ENCODE measurements at places on chromosomes 6 and 20.

GRCh38 chr6:91490671-91491301 is 903.9 kb upstream of the MAP3K7 start:
- DNase-seq, result no peak

DNA sequence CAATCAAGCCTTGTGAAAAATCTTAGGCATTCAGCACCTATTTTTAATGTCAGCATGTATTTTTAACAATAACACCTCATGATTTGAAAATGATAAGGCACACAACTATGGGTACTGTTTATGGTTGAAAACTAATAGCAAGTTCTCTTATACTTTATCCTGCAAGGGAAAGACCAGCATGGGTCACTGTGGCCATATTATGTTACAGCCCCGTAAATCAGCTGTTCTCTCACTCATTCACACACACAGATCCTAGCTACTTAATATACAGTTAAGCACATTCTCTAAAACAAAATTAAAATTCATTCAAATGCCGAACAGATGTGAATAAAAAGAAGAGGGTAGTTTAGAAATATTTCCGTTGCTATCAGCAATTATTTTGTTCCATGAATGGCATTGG is 224.4 kb downstream of the OGFRL1 start:
- no peak for DNase-seq

GRCh38 chr20:37265152-37265551 is 3.5 kb upstream of the GHRH start:
- DNase-seq, result no peak

- no peak for DNase-seq
Observed at GRCh38 chr6:134295953-134296553, 21.9 kb downstream of the SGK1 start.

- no peak for DNase-seq
Observed at GRCh38 chr6:148445116-148445515, 102.5 kb downstream of the SASH1 start.

GRCh38 chr6:35320031-35320410 is 22.3 kb upstream of the PPARD start:
- no peak for DNase-seq

GRCh38 chr20:4613184-4613583 is 108.5 kb upstream of the PRND start:
- DNase-seq, result no peak

DNA sequence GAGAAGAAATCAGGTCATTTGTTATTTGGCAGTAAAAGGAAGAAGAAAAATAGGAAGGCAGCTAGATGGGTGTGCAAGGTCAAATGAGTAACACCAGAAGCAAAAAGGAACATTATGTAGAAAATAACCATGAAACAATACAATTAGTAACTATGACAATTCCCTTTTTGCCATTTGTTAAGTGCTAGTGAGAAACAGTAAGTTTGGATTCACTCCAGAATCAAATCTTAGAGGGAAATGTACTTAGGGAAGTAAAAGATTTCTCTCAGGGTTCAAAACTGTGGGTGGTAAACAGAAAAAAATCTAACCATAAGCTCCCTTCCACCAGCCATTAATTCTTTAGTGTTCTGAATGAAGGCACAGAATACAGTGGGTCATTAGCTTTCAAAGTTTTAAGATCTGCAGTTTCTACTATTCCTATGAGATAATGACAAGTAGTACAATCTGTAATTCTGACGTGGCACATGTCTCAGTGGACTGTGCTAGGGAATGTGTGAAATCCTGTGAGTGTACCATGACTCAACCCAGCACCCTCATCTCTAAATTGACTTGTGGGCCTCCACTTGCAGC is 17.1 kb downstream of the REPS1 start:
- no peak for DNase-seq

GRCh38 chr6:158164579-158165170 is 3.4 kb downstream of the SERAC1 start:
- DNase-seq, result no peak

DNA sequence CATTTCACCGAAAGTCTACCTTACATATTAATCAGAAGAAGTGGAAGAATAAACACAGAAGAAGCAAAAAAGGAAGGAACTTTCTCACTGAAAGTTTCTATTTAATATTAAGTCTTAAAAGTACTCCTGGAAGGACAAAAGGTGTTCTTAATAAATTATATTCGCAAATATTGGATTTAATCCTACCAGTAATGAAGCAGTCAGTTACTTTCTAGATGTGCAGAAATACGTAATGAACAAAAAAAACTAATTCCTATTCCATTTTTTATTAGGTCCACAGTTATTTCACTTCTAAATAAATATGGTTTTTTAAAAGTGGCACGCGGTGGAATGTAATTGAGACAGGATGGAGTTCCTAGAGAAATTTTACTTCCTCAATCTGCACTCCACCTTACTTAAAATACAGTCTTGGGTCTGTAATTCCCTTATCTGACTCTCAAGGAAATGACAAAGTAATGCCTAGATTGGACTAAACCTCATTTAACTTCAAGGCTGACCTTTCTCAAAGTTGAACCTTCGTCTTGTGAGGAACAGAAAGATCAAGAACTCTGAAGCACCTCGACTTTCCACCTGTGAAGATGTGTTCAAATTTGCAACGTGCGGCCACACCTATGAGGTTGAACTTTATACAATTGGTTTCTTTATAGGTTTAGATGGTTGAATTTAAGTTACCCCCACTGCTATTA is 1.1 kb upstream of the TRAM2 start:
- no peak for DNase-seq

GRCh38 chr6:53744321-53744720 is 50.5 kb upstream of the LRRC1 start:
- DNase-seq, result no peak

GRCh38 chr6:137911675-137912191 is 44.7 kb downstream of the TNFAIP3 start:
- no peak for DNase-seq

DNA sequence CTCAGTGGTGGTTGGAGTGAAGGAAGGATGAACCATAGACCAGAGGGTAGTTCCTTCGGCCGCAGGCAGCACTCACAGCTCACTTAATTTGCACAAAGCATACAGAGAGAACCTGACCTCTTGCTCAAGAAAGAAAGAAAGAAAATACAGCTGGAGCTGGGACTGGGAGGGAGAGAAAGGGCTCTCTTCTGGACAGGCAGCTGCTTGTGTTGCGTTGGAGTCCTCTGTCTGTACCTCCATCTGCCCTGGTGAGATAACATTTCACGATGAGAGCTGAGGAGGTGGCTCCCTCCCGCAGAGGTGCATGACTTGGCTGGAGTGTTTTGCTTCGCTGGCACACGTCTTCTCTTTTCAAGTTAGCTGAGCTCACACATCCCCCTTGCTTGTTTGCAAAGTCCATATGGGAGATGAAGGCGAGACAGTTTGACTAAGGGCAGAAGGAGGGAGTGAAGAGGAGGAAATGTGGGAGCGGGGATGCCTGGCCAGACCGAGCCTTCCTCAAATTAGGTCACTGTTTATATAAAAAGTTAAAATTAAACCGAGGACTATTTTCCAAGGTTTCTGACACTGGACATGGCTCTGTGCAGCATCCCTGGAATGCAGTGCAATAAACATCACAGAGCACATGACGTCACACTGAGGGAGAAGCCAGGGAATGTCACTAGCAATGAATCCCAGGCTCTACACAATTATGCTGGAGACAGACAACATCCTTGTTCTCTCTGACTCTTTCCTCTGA is 359.4 kb downstream of the CD83 start:
- DNase-seq, result no peak

DNA sequence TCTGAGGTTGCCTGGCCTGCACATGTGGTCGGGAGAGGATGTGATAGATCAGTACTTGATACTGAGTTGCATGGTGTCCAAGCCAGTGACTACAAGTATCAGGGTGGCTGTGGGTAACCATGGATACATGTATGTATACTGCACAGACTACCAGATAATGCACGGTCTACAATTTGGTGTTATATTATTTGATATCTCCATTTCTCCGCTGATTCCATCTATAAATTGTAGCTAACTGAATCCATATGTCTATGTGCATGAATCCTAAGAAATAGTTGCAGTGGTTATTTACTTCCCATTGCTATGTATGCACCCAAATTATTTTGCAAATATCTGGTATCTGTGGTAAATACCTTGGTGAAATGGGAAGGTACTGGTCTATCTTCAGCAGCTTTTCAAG is 83.8 kb upstream of the KIF25 start:
- DNase-seq, result no peak

- DNase-seq, result no peak
Observed at GRCh38 chr6:111626441-111626840, 20.8 kb upstream of the TRAF3IP2 start.

- no peak for DNase-seq
Observed at GRCh38 chr6:20868397-20869096, 334.3 kb downstream of the CDKAL1 start.

DNA sequence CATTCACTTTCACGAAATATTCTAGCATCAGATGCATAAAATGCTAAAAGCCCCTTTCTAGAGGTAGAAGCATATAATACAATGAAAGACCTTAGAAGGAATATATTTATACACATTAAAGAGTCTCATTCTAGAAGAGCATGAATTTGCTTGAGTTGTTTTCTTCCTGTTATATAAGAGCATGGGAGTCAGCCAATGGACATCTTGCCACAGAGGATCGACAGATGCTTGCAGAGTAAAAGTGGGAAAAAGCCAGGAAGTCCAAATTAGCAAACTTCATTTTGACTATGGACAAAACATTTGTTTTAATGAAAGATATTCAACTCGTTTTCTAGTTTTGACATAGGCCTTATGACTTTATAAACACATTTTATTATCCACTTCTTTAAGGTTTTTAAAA is 44.2 kb upstream of the RIPPLY2 start:
- no peak for DNase-seq

- no peak for DNase-seq
Observed at GRCh38 chr6:29749308-29749662, 26.1 kb downstream of the HLA-F start.

- no peak for DNase-seq
Observed at GRCh38 chr6:41836660-41837052, 49.2 kb downstream of the TOMM6 start.

- DNase-seq, result no peak
Observed at GRCh38 chr6:164133095-164133494, 718.6 kb downstream of the QKI start.

DNA sequence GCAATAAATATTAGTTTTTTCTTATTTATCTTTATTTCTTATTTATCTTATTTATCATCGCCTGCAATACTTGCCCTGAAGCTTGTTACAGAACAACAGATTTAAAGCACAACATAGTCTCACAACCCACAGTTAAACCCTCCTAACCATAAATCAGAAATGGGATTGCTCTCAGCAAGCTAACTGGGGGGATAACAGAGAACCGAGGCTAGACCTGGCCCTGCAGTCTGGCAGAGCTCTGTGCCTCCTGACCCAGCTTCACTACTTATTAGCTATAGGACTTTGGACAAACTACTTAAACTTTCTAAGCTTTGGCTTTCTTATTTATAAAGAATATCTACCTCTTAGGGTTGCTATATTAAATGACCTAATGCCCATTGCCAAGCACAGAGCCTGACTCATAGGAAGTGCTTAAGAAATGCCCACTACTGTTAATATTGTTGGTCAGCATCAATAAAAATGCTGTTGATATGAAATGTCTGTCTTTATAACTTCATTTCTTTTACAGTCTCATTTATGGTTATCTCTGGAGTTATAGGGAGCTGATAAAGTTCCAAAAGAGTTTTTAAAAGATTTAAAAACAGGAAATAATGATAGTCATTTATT is 87.9 kb upstream of the BEND6 start:
- DNase-seq, result no peak

- DNase-seq, result no peak
Observed at GRCh38 chr6:29925321-29925720, 17.0 kb upstream of the HLA-A start.

GRCh38 chr20:1166948-1167720 is 17.6 kb downstream of the TMEM74B start:
- no peak for DNase-seq

GRCh38 chr6:150622941-150623874 is 23.5 kb downstream of the PLEKHG1 start:
- no peak for DNase-seq

DNA sequence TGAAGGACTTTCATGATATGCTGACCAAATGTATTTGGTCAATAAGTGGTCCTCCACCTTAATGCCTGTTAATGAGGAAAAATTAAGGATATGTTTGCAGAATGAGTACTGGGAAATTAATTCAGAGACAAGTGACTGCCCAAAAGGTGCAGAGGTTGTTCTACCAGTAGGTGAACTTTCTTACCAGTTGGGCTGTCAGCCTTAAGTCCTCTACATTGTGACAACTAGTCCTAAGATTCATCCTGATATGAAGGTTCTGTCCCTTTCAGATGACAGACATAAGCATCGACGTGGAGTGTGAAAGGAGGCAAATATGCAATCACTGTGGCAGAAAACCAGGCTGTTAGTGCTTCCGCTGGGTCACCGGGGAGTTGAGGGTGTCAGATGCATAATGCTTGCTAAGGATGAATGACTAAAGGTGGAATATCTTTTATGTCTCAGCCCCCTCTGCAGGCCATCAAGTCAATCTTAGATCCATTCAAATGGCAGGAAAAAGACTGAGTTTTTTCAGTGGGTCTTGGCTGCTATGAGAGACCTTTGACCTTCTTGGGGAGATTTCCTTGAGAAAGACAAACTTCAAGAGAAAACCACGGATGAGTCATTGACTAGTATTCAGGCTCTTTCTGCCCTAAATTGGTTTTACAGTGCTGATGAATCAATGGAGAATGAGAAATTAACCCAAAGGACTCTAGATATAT is 226.0 kb downstream of the TPBG start:
- DNase-seq, result no peak

- DNase-seq, result no peak
Observed at GRCh38 chr6:157438611-157439111, 57.7 kb downstream of the ZDHHC14 start.

GRCh38 chr6:157675831-157676230 is 147.2 kb upstream of the SNX9 start:
- DNase-seq, result no peak

- no peak for DNase-seq
Observed at GRCh38 chr6:85662251-85662650, 19.6 kb upstream of the SYNCRIP start.

DNA sequence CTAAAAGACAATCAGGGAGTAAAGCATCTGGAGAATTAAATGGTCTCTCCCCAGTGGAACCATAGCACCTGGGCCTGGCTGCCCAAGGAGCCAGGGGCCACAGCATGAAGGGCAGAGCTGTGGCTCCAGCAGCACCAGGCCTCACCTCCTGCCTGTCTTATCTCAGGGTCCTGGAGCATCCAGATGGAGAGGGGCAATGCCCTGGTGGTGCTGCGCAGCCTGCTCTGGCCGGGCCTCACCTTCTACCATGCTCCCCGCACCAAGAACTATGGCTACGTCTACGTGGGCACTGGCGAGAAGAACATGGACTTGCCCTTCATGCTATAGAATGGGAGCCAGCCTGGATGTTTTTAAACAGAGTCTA is 17.0 kb downstream of the MRPS18A start:
- no peak for DNase-seq

Data from stimulated activated CD8-positive, alpha-beta memory T cell treated with anti-CD3 and anti-CD28 coated beads, Interleukin-4, amount 100 ng/mL, for 1 hour (primary cell).